GM23248 (cell line): ENCODE measurements at places on chromosomes 12 and 14.

DNA sequence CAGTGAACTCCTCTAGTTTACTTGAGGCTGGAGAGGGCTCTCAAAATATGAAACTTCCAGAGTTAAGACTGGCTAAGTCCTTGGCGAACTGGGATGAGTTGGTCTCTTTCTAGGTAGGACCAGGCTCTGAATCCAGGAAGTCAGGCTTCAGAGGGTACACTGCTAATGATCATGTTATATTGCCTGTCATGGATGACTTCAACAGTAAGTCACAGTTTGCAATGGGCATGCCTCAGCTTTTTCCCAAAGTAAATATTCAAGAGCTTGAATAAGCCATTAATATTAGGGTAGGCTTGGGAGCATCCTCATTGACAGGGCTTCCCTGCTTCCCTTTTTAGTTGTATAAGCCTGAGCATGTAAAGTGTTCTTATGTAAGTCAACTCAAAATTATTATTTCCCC, 61.7 kb upstream of the PTHLH start:
- DNase-seq = no peak

DNA sequence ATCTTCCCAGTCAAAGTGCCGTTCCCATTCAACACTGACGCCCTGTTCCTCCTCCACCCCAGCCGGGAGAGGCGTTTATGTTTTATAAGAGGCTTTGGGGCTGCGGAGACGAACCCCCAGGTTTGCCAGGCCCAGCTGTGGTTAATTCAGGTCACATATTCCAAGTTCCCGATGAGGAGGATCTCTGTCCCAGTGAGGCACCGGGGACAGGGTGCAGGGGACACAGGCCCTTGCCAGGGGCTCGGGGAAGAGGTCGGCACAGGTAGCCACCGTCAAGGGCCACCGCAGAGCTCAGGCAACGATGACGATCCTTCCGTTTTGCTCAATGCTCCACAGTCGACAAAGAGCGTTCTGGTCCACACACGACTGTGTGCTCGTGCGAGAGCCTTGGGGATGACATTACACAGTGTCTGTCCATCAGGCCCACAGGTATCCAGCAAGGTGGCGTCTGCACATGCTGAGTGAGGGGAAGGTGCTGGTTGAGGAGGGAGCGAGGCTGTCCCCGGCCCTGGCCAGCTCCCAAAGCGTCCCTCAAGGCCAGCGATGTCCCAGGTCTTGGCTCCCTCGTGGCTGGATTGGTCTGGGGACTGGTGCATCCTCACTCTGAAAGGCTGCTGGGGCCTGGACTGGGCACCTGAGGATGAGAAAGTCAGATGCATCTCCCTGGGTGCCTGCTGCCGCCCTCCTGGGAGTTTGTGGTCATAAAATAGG, 189.2 kb upstream of the C14orf180 start:
- DNase-seq = no peak

GRCh38 chr12:58916161-58916621, 4.1 kb downstream of the LRIG3 start:
- DNase-seq = no peak

GRCh38 chr14:86057018-86057667, 527.2 kb downstream of the FLRT2 start:
- DNase-seq = peak; percentile 46

GRCh38 chr12:65603438-65604351, 220.6 kb upstream of the HMGA2 start:
- peak; percentile 90 for DNase-seq

- DNase-seq = no peak
Measured at GRCh38 chr14:36424478-36425102, 95.4 kb downstream of the NKX2-1 start.

GRCh38 chr14:55353686-55354467, 57.8 kb downstream of the ATG14 start:
- DNase-seq = no peak
